ENCODE measurements at places on chromosomes 12 and 14.

DNA sequence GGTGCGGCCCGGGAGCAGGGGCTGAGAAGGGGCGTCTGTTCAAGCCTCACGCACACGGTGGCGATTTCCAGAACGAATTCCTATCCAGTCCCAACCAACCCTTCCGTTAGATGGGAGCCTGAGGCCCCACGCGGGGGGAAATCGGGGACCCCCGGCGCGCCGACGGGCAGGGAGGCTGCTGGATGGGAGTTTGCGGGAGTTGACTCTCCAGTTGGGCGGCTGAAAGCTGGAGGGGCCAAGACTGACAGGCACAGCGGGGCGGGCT lies 9.8 kb downstream of the EXOC3L4 start:
- no peak for DNase-seq

DNA sequence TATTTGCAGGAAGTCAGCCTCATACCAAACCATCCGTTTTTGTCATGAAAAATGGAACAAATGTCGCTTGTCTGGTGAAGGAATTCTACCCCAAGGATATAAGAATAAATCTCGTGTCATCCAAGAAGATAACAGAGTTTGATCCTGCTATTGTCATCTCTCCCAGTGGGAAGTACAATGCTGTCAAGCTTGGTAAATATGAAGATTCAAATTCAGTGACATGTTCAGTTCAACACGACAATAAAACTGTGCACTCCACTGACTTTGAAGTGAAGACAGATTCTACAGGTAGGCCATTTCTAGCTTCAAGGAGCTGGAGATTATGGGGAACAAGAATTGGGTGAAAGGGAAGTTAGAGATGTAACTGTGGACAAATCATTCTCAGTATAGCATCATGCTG lies 126.1 kb downstream of the DAD1 start:
- no peak for DNase-seq

DNA sequence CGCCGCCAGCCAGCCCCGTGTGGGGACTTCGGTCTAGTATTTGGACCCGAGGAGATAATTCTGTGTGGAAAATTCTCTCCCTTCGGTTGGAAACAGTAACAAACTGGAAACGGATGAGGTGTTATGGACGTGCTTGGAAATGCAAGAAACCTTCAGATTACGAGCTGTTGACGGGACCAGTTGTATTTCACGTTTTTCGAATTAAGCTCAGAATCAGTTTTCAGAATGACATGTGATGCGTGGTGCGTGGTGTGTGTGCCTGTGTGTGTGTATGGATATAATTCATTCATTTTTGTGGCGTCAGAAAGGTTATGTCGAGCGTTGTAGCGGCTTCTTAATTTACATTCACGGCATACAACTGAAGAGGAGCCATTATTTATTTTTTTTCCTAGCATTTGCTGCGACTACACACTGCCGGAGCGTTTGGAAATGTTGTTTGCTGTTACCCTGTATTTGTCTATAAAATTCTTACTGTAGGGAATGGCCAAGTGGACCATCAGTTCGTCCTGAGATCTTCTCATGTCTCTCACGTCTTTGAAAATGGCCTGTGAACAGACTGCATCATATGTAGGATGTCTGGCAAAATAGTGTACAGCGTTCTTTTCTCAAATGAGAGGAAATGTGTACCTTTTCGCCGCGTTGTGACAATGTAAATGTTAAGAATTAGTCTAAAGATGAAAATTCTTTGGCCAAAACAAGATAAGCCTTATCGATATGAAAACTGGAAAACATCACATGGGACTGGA lies 1.3 kb downstream of the TRAF3 start:
- DNase-seq, result no peak

DNA sequence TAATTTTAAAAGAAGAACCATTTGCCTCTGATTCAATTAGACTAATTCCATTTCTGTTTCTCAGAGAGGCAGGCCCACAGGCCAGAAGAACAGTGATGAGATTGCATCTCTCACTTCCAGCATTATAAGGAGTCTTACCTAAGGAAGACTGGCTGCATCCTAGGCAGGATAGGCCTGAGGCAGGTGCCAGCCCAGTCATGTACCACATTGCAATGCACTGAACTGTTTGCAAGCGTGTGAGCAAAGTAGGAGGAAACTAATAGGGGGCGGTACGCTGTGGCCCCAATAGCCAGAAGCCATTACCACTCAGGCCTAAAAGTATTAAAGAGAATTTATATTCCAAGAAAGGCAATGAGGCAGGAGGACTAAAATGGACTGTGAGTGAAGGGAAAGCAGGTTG lies 12.1 kb upstream of the CNIH1 start:
- no peak for DNase-seq
